ENCODE measurements at places on chromosomes 16 and 17.

DNA sequence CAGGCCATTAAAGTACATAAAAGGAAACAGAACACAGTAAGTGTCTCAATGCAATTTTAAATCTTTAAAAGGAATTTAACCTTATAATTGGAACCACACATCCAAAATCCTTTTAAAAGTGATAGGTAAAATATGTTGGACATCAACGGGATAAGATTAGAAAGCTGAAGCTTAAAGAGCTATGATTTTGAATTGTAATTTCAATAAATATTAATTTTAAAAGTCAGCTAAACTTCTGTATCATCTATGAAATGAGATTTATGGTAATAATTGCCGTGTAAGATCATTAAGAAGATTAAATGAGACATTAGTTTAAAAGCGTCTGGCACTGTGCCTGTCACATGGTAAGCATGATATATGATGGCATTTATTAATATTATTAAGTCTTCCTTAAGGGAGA lies 31.3 kb downstream of the CCDC42 start:
- no peak for DNase-seq

- DNase-seq, result peak; percentile 75
These were observed 1.3 kb downstream of the NAGS start for GRCh38 chr17:44005527-44006271.

DNA sequence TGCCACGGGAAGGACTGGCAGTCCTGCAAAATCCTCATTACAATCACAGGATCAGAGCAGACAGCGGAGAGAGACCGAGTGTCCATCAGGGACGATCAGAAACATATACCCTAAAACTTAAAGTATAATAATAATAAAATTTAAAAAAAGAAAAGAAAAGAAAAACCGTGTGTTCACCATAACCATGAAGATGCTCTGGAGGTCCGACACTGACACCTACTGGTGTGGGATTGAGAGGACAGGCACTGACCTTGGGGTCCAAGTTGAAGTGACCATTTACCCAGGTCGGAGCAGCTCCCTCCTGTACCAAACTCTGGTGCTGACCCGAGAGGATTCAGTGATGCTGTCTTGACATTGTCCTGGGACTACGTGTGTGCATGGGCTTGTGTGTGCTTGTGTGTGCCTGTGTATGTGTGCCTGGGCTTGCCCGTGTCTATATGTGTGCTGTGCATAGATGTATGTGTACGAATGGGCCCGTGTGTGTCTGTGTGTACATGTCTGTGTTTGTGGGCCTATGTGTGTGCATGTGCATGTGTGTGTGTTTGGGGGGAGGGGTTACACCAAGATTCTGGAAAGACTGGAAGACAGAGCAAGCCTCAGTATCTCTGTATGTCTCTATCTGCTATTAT lies 10.0 kb upstream of the CD300LD start:
- DNase-seq, result no peak

DNA sequence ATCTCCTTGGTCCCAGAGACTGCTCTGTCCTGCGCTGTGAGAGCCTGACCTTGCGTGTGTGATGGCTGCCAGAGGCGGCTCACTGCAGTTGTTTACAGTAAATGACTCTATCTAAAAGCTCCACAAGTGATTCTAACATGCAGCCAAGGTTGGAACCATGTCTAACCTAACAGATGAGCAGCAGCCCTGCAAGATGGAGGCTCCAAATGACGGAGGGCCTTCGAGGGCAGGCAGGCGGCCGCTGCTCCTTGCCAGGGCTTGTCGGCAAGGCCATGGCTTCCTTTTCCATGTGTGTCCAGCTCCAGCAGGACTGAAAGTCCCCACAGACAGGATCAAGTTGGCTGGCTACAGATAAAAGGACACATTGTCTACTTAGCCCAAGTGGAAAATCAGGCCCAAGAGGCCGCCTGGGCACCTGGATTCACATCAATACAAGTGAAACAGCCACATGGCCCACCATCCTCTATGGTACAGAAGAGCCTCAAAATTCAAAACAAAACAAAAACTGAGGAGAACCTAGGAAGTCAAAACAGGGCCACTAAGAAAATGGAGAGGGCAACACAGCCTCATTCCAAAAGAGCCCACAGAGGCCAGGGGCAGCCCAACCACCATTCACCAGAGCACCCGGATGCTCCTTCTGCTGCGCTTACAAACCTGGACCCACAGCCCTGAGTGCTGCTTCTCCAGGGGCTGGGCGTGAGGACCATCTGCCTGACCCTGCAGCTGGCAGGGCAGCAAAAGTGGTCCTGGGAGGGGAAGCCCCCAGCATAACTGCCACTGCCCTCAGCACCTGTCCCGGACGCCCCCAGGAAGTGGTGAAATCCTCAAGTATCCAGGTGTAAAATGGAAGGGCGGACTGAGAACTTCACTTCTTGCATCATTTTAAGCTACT lies 65.0 kb downstream of the AMFR start:
- peak; percentile 56 for DNase-seq

DNA sequence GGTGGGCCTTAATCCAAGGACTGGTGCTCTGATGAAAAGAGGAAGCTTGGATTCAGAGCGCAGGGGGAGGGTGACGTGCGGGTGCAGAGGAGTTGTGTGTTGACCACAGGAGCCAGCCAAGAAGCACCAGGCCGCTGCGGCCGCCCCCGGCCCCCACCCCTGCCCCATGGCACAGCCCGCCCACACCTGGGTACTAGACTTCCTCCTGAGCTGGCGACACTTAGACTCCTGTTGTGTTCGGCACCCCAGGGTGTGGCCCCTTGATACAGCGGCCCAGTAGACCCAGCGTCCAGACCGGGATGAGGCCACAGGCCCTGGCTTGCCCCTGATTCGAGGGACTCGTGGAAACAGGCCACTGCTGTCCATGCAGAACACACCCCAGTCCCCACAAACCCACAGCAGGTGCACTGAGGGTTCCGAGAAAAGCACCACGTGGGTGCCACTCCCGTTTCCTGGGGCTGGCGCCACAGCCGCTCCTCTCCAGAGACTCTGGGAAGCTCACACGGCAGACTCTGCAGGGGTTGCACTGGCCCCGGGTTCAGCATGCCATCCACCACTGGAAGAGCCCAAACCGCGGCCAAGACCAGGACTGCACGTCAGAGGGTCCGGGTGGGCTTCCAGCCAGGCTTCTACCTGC lies 5.7 kb upstream of the SNAI3 start:
- peak; percentile 83 for DNase-seq

- no peak for DNase-seq
These were observed 308.7 kb downstream of the SEC14L1 start for GRCh38 chr17:77449373-77449907.

GRCh38 chr16:87582216-87582965 lies 19.9 kb upstream of the JPH3 start:
- peak; percentile 87 for DNase-seq

GRCh38 chr17:71145486-71145885 lies 975.3 kb upstream of the SOX9 start:
- no peak for DNase-seq

- DNase-seq, result no peak
These were observed 14.5 kb upstream of the OR1E2 start for GRCh38 chr17:3448059-3448665.

DNA sequence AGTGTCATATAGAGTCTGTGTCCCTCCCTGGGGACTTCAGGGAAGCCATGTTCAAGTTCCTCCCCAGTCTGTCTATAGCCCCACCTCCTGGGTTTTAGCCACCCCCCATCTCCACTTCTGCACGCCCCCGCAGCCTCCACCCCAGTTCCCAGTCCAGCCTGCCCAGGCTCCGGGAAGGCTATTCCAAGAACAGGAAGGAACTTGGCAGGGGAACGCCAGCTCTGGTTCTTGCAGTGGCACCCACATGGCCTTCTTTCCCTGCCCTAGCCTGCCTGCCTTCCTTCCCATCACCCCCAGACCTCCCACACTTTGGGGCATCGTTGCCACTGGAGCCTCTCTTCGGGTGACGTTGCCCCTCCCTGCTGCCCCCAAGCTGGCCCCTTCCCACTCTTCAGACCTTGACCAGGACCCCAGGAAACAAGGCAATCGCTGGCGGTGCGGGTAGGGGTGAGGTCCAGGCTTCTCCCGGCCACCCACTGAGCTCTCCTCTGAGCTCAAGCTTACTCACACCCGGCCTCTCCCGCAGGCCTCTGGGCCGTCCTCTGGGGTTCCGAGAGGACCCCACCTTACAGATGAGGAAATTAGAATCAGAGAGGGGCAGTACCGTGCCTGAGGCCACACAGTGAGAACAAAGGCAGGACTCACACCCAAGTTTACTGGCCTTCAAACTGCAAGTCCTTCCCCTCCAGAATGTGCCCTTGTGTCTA lies 9.2 kb upstream of the CES4A start:
- DNase-seq, result no peak

DNA sequence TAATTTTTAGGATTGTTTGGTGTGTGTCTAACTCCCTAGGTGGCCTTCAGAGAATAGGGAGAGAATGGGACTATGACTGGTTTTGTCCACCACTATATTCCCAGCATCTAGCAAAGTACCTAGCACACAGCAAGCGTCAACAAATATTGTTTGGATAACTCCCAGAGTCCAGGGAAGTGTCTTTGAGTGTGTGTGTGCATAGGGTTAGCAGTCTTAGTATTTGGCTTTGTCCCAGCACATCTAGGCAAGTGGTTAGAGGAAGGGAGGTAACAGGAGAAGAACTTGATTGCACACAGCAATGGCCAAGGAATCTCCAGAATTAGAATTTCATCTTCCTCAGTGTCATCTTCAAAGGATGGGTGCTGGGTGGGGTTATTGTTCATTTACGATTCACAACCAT lies 385.4 kb upstream of the CDH5 start:
- no peak for DNase-seq

DNA sequence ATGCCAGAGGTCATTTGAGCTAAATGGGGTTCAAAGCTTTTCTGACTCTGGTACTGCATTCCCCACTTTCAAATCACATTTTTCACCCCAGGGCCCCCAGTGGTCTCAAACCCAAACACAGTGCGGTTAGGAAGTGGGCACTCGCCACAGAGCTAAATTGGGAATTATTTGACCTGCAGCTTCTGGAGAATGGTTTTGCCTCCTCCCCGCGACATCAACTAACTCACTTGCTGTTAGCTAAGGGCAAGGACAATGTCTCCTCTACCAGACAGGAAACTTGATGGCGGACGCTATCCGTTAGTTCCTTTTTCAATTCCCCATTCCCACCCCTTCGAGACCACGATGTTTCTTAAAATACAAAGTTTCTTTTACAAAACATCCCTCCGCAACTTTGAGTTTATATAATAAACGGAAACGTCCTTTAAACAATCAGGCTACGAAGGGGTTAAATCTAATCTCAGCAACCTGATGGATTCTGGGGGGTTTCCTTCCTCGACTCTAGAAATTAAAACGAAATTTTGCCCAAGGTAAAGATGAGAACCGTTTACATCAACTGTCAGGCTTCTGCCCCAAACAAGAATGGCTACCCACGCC lies 500 bp upstream of the KAT7 start:
- no peak for DNase-seq

DNA sequence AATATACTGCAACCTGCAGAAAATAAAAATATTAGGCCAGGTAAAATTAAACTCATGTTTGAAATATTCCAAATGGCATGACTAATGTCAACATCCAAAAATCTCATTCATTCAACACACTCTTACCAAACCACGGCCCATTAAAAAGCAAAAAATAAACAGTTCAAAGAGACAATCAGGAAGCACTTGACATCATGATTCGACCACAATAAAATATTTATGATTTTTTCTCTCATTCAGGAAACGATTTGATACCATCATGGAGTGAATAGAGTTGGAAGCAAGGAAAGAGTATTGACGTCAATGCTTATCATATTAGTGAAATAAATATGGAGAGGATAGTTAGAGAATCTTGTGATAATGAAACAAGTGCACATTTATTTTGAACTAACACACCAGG lies 354.1 kb downstream of the KCNJ2 start:
- DNase-seq, result no peak

DNA sequence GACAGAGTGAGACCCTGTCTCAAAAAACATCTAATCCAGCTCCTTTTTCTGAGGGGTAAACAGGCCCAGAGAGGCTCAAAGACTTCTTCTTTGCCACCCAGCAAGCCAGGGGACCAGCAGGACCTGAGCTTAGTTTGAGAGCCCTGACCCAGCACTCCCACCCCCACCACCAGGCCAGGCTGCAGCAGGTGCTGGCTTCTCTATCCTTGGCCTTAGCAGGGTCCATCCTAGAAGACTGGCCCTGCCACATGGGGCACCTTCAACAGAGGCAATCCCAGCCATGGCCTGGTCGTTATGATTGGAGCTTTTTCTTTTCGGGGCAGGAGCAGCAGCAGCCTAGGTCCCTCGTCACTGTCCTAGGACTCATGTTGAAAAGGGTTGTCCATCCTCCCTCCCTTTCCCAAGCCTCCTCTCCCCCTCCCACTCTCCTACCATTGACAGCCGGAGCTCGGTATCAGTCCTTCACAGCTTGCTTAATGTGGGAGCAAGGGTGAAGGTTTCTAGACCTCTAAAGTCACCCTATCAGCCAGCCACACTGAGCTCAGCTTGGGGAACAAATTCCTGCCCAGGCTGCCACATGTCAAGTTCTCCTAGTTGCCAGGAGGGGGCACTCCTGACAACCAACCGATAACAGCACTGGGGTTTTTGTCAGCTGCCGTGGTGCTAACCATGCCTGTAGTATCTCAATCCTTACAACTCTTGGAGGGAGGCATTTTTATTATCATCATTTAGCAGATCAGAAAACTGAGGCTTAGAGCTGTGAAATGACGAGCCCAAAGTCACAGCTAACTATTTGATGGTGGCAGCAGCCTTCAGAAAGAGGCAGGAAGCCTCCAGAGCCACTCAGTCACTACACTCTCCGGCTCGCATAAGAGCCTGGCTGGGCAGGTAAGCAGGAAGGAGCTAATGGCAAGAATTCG lies 11.2 kb downstream of the MRPL27 start:
- DNase-seq, result no peak

- no peak for DNase-seq
These were observed 19.7 kb downstream of the APPBP2 start for GRCh38 chr17:60506312-60506711.

- DNase-seq, result peak; percentile 52
These were observed 120.3 kb upstream of the CHMP6 start for GRCh38 chr17:80871341-80871740.

DNA sequence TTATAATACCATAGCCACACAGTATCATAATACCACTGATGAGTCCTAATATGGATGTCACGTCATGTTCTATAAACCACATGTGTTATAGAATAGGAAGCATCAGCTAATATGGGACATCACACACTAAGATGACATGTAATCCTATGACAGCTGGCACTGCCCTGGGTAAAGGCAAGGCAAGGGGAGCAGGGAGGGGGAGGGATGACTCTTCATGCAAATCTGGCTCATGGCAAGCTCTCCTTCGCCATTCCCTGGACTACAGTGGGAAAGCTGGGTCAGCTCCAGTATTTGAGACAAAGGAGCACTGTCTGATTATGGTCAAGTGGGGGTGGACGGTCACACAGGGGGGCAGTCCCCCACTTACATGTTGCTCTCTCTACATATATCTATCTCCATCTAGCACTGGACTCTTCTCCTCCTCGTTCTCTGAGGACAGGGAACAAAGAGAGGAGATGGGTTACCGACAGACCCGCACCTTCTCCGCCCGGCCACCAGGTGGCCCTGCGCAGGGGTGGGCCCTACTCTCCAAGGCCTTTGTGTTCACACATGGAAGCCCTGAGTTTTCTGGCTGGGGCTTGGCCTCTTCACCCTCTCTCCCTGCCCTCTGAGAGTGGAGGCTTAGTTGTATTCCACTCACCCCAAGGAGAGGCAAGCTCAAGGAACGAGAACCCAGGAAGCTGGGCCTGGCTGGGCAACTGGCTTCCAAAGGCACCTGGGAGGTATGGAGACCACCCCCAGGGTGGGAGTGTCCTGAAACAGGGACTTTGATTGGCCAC lies 23.4 kb upstream of the MPO start:
- DNase-seq, result peak; percentile 76

GRCh38 chr17:64423881-64424280 lies 25.0 kb upstream of the MILR1 start:
- no peak for DNase-seq

- no peak for DNase-seq
These were observed 19.3 kb downstream of the ITGAL start for GRCh38 chr16:30491744-30492308.

GRCh38 chr16:68408967-68409366 lies 39.3 kb downstream of the SMPD3 start:
- no peak for DNase-seq
